ENCODE measurements at places on chromosomes 11 and 22.
A peak's percentile ranks its signal among the peaks of the same experiment; 100 is the strongest.

- no peak for DNase-seq
These were observed 1.8 kb upstream of the FIBIN start for GRCh38 chr11:26992031-26992541.

DNA sequence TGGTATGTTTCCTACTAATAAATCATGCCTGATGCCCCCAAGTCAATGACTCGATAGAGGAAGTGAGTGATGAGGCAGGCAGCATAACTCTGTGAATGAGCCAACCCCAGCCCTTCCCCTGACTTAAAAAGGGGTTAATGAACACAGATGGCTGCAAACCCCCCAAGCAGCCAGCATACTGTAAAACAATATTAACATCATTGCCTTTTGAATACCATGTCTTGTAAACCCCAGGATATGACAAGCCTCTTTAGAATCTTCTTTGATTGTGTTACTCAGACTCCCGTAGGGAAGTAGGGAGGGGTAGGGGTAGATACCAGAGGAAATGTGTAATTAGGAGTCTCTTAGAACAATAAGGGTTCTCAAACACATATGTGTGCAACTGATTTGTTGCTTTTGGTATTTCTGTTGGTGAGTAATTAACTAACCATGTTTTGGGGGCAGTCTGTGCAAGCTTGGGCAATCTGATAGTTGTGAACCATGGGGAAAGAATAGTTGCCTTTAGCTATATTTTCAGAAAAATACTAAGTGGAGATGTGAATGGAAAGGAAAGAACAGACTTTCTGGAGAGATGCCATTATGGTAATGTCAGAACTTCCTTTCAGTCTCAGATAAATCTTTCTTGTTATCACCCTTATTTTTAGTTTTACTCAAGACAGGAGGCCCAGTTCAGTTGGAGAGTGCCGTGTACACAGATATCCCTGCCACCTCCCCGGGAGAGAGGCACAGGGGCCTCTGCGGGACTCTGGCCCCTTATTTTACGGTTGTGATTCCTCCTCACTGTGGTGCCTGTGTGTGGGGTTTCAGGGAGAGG, 701.8 kb downstream of the NTM start:
- no peak for DNase-seq

DNA sequence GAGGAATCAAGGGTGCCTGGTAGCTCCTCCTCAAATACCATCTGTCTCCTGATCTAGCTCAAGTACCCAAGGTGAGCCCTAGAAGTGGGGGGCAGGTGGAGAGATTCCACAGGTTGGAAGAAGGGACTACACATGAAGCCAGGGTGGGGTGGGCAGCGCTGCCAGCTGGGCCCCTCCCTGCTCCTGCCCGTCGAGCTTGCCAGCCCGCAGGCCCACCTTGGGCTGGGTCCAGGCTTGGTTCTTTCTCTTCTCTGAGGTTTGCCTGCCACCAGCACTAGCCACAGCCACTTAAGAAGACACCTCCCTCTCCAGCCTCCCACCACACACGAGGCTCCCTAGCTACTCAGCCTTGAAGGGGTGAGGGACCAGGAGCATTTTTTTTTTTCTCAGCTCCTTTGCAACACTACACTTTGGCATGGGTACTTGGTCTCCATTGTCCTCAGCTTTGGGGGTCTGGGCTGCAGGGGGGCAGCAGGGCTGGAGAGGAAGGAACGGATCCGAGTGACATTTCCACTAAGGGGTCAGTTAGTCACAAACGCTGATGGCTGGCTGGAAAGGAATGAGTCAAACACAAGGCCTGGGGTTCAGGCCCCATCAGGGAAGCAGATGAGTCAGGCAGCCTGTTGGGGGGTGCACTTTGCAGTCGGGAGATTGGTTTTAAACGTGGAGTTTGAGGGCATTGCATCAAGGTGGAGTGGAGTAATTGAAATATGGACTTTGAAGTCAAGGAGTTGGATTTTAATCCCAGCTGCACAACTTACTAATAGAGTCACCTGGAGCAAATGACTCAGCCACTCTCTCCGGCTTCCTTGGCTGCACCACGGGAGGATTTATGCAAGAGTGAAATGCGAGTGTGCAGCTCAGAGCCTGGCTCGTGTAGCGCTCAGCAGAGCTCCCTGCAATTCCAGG, 7.4 kb upstream of the NPTXR start:
- DNase-seq = no peak

DNA sequence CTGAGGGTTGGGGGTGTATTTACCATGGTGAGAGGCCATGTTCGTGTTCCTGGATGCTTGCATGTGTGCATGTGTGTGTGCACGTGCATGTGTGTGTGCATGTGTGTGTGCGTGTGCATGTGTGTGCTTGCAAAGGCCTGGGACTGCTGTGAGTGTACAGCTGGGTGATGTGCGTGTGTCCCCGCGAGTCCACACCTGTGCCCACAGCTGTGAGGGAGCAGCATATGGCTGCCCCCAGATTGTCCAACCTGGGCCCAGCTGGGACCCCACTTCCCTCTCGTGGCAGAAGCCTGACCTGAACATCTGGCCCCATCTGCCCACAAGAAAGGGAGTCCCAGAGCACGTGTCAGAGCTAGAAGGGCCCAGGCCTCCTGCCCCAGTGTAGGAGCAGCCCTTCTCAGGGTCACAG, 8.4 kb upstream of the CD248 start:
- DNase-seq = no peak

DNA sequence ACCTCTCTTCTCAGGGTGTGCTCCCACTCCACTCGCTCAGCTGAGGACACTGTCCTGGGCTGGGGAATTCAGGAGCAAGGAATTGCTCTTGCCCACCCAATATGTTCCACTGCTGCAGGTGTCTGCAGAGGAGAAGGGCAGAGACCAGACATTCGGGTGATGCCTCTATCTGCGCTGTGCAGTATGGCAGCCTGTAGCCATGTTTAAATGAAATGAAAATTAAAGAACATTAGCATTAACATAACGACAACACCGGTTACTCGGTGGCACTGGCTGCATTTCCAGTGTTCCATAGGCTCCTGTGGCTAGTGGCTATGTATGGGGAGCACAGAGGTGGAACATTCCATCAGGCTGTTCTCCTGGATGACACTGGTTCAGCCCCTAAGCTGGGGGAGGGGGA, 104.4 kb downstream of the NECTIN1 start:
- DNase-seq = no peak

- DNase-seq = no peak
These were observed 20.2 kb upstream of the PTS start for GRCh38 chr11:112206071-112206470.

- DNase-seq = no peak
These were observed 349.4 kb downstream of the METTL15 start for GRCh38 chr11:28457481-28458065.

DNA sequence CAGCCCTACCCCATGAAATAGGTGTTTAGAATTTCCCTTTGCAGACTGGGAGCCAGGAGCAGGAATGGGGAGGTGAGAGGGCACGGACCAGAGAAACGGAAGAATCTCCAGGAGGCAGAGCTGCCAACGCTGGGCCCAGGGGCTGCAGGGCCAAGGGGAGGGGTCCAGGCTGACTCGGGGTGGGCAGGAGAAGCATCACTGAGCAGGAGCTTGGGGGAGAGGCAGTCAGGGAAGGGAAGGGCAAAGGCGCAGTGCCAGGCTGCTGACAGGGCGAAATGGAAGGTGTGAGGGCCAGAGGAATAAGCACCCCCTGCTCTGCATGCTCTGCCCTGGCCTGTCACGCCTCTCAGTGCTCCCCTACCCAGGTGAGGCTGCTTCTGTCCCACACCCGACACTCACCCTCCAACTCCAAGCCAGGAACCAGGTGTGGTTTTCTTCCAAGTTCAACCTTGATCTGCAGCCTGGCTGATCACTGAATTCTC, 14.5 kb downstream of the LRRC32 start:
- no peak for DNase-seq

- no peak for DNase-seq
These were observed 29.2 kb downstream of the SERHL2 start for GRCh38 chr22:42582987-42583386.

- no peak for DNase-seq
These were observed 2.3 kb upstream of the APOA4 start for GRCh38 chr11:116825434-116825833.

GRCh38 chr22:23862103-23862502, 4.4 kb downstream of the SLC2A11 start:
- peak; percentile 7 for DNase-seq

DNA sequence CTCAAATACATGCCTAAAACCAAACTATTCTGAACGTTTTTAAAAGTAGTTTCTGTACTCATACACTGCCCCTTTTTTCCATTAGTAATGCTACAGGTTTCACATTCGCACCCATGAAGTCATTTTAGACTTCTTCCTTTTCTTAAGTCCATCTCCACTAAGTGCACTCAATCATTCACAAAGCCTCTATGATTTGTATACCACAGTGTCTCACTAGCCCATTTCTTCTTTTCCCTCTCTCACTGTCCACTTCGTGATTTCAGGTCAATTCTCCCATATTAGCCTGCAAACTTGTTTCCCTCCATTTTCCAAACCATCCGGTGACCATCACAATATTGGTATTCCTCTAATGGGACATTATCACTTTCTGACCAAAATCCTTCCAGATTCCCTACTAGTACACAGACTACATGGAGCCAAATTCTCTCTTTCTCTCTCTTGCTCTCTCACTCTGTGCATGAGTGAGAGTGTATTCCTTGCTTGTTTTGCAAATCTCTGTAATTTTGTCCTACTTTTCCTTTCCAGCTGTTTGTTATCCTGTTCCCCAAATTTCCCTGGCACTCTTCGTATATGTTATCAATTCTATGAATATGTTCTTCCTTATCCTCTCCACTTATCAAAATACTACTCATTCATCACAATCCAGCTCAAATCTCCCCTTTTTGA, 3.4 kb upstream of the ZC3H12C start:
- DNase-seq = no peak
